ENCODE measurements at places on chromosomes 4 and X. TPM values are rescaled to one million over a fixed set of nuclear protein-coding genes. Genes with fewer than 3 reads are reported as not detected.

NEXMIF gene
- polyA plus RNA-seq = 3.1 TPM

CTSO gene
- 43.3 TPM for polyA plus RNA-seq

SPANXD gene
- polyA plus RNA-seq = not detected

ACE2 gene
- polyA plus RNA-seq = 55.0 TPM

COX7B2 gene
- not detected for polyA plus RNA-seq

PNMA6A gene
- polyA plus RNA-seq = 10.0 TPM

SCML2 gene
- polyA plus RNA-seq = 13.1 TPM

RADX gene
- polyA plus RNA-seq = 9.3 TPM

QRFPR gene
- 1.5 TPM for polyA plus RNA-seq

RNF150 gene
- 28.9 TPM for polyA plus RNA-seq

CLDN34 gene
- polyA plus RNA-seq = 0.18 TPM

MOB1B gene
- polyA plus RNA-seq = 51.6 TPM

DRP2 gene
- 2.3 TPM for polyA plus RNA-seq

JAKMIP1 gene
- polyA plus RNA-seq = 0.08 TPM

PCSK1N gene
- polyA plus RNA-seq = 11.5 TPM

DUSP9 gene
- 33.8 TPM for polyA plus RNA-seq

F8A2 gene
- polyA plus RNA-seq = not detected

ODAPH gene
- not detected for polyA plus RNA-seq

HTN3 gene
- not detected for polyA plus RNA-seq

MAGEA1 gene
- not detected for polyA plus RNA-seq

FAM236D gene
- not detected for polyA plus RNA-seq

SLC6A14 gene
- polyA plus RNA-seq = 0.27 TPM

PSAPL1 gene
- not detected for polyA plus RNA-seq

EDNRA gene
- polyA plus RNA-seq = 88.5 TPM

MSANTD1 gene
- polyA plus RNA-seq = 0.88 TPM

GAGE12E gene
- polyA plus RNA-seq = not detected

ELK1 gene
- 25.8 TPM for polyA plus RNA-seq

ARX gene
- polyA plus RNA-seq = not detected

VCX3A gene
- not detected for polyA plus RNA-seq

NAP1L5 gene
- 12.2 TPM for polyA plus RNA-seq

ADGRL3 gene
- 31.1 TPM for polyA plus RNA-seq

ATP1B4 gene
- polyA plus RNA-seq = 0.05 TPM

TREX2 gene
- 0.37 TPM for polyA plus RNA-seq

NDST4 gene
- 0.75 TPM for polyA plus RNA-seq

NPY2R gene
- polyA plus RNA-seq = 0.53 TPM

TMEM47 gene
- 31.7 TPM for polyA plus RNA-seq

TMEM35A gene
- 7.9 TPM for polyA plus RNA-seq

ADH5 gene
- 278 TPM for polyA plus RNA-seq

USP51 gene
- 13.9 TPM for polyA plus RNA-seq

PACRGL gene
- polyA plus RNA-seq = 39.9 TPM

TEX13B gene
- polyA plus RNA-seq = not detected

SLC49A3 gene
- polyA plus RNA-seq = 3.7 TPM

POU3F4 gene
- polyA plus RNA-seq = 7.8 TPM

LINC00632 gene
- polyA plus RNA-seq = 9.9 TPM

ZMAT1 gene
- 46.6 TPM for polyA plus RNA-seq
